ENCODE measurements at places on chromosomes 2 and 18.

- DNase-seq: no peak
Measured at GRCh38 chr2:3849213-3849612, 145.8 kb downstream of the DCDC2C start.

DNA sequence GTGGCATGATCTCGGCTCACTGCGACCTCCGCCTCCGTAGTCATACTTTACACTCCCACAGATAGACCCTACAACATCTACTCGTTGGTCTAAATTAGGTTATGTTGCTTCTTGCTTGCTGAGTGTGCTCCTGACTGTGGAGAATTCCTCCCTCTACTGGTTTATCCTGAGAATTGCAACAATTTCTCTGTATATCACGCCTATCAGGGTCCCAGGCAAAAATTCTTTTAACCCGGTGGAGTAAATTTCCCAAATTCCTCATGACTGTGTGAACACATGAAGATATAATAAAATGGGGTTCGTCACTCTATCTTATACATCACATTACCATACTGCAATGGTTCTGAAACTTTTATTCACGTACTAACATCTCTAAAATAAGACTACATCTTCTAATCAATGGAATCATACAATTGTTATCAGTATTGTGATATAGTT, 156.7 kb downstream of the EVA1A start:
- no peak for DNase-seq

- no peak for DNase-seq
Measured at GRCh38 chr2:64718250-64718885, 64.7 kb upstream of the SERTAD2 start.

DNA sequence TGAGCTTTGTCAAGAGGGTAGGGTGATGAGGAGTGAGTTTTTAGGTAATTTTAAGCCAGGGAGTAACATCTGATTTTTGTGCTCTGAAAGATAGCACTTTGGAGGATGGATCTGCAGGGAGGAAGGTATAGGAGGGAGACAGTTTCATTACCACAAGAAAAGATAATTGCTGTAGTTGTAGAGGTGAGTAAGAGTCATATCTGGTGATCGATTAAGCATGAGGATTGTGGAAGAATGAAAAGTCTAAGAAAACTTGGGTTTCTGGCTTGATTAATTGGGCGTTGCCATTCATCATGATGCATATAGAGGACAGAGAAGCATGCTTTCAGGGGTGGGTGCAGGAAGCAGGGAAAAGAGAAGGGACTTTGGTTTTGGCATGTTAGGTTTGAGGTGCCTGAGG, 18.5 kb downstream of the KCMF1 start:
- no peak for DNase-seq

DNA sequence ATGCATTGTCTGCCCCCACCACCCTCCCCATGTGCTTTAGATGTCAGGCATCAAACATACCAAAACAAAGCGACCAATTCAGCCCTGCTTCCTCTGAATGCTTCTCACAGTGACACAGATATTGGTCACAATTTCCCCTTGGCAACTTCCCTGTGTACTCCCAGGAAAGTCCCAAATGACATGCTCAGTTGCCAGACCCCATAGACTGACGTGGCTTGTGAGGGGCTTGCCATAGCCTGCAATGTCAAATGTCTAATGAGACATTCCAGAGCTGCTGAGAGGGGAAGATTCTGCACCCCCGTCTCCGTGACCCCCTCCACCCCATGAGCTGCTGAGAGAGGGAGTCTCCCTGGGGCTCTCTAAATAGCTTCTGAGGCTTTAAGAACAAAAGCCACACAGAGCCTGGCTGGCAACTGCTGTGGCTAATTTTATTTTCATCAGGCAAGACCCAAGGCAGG, 47.3 kb downstream of the RFTN2 start:
- DNase-seq: no peak

DNA sequence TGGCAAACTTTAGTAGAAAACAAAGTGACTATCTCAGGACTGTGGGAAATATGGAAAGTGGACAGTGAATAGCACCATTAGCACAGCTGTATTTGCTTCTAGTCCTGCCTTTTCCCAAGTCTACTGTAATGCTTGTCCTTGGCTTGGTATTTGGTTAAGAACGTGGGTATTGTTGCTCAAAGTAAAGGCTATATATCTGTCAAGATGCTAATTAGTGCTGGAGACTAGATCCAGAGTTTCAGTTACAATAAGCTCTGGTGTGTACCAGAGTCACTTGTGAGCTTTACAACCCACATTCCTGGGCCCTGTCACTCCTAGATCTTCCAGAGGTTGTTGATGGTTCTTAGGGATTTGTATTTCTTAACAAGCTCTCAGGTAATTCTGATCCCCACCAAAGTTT, 313.6 kb downstream of the SLC8A1 start:
- no peak for DNase-seq

DNA sequence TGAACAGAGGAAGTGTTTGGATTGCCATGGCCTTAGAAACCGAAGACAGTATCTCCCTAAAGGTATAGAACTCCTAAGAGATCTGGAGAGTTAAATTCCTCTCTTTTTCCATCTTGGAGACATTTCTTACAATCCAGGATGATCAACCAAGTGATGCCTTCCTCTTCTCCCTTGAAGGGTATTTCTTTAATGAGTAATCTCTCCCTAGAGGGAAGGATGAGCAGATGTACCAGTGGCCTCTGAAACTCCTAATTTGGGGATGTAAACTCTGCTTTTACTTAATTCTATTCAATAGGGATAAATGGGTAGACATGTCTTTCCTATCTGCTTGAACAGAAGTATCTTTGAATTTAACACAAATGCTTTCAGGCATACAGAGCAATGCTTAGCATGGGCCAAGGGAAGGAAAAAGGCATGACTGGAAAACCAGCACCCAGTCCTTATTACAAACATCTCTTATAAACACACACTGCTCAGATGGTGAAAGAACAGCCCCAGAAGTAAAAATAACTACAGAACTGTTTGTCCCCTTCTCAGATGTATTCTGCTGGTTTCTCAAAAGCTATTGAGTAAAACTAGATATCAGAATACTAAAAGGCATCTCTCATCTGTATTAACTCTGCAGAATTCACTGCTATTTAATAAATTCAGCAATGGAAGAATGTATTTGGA, 4.7 kb upstream of the THNSL2 start:
- no peak for DNase-seq

DNA sequence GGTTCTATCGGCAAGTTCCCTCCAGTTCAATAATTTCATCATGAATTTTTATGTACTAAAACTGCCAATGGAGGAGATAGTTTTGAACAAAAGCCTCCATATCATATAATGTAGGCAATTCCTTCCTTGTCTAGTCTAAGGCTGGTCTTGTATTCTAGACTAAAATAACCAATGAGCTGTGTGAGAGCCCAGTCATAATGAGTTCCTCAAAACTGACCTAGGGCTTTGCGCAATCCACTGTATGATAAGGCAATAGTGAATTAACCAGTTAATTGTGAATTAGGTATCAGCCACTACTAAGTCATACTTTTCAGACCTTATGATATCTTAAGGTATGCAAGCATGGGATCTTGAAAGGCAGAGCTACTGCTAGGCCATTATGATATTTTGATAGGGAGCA, 7.6 kb upstream of the UXS1 start:
- DNase-seq: no peak

DNA sequence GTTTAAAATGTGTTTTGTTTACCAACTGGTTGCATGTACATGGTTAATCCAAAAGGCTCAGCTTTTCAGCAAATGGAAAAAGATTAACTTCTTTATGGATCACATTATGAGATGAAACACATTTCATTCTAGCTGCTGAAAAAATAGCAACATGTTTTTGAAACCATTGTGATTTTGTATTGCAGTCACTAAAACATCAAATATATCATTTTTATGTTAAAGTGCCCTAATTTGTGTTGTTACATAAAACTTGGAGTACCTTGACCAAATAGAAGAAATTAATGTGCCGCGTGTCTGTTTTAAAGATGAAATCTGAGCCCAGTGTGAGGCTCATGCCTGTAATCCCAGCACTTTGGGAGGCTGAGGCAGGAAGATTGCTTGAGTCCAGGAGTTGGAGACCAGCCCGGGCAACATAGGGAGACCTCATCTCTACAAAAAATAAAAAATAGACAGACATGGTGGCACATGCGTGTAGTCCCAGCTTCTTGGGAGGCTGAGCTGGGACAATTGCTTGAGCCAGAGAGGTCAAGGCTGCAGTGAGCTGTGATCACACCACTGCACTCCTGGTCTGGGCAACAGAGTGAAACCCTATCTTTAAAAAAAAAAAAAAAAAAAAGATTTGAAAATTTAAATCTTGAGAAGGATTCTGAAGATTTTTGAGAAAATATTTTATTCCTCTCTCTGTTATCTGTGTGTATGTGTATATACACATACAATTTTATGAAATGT, 96.6 kb downstream of the FMNL2 start:
- DNase-seq: no peak

DNA sequence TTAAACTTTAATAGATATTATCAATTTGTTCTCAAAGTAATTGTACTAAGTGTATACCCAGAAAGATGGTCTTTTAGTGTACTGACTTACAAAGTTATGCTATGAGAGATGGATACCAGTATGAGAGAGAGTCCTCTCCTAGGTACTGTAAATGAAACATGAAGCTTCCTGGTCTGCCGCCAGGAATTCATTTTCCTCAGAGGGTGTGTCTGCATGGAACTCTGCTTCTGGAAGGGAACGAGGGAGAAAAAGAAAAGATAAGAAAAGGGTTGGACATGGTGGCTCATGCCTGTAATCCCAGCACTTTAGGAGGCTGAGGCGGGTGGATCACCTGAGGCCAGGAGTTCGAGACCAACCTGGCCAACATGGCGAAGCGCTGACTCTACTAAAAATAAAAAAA, 2.2 kb upstream of the SSB start:
- no peak for DNase-seq

DNA sequence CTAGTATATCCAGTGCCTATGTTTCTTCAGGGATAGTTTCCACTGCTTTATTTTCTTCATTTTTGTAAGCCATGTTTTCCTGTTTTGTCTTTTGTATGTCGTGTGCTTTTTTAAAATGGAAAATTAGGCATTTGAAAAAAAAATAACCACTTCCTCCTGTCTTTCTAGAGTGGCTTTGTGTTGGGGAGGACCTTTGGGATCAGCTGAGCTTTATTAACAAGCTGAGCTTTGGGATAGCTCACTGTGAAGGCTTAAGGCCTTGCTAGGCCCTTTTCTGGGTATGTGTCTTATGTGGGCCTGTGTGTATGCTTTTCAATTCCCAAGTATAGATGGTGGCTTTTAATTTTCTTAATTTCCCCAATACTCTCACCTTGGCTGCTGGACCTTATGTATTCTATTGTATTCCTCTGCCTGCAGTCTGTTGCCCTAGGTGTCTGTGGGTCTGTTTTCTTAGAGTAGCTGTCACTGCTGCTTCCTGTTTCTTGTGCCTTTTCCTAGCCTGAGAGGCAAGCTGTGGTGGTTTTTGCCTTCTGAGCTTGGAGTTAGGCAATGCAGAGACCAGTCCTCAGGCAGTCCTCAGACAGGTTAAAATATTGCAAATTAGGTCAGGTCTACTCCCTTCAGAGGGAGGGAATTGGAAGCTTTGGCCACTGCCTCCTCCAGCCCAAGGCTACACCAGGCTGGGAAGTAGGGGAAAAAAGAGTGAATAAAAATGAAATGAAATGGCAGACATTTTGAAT, 134.7 kb downstream of the LDLRAD4 start:
- DNase-seq: no peak

DNA sequence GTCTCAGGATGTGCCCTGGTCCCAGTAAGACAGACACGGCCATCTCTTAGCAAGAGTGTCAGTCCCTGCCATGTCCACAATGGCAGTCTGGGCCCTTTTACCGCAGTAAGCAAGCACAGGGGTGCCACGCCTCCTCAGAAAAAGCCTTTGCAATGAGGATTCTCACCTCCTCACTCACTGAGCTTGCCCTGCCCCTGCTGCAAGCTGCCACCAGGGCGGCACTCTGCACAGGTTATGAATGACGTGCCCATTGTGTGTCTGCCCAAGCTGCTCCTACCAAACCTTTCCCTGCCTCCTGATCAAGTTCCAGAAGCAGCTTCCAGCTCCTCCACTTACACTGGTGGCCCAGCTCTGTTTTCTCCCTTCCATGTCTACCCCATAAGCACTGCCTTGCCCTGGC, 23.3 kb downstream of the ERCC3 start:
- DNase-seq: no peak

DNA sequence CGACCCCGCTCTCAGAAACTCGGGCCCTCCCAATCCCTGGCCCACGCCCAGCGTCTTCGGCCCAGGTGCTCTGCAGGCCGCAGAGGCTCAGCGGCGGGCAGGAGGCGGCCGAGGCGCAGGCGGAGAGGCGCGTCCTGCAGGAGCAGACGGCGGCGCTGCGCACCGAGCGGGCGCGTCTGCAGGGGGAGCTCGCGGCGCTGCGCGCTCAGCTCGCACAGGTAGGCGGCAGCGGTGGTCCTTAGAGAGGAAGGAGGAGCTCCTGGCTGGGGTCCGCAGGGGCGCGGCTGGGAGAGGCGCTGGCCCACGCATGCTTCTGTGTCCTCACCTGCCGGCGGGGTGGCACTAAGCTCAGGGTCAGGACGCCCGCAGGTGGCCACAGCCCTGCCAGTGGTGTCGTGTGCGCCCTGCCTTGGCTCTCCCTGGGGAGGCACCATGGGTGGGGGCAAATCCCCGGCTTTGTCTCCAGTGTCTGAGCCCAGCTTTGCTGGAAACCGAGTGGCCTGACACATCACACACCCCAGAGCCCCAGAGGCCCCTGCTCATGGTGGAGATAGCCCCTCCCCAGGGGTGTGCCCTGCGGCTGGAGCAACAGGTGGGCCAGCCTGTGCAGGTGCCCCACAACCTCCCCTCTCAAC, 14.9 kb upstream of the SNED1 start:
- DNase-seq: peak; percentile 22

DNA sequence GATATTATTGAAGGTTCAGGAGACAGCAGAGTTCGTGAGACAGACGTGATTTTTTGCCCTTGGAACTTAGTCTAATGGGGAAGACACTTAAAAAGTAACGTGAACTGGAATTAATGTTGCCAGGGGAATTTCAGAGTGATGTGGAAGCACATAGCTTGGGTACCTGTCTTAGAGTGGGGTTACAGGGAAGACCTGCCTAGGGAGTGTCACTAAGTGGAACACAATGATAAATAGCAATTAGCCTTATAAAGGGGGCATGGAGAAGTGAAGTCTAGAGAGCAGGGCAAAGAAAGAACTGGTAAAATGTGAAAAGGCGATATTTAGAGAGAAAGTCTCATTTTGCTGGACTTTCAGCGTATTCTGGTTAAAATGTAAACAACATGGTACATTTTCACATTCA, 306.0 kb upstream of the TCF4 start:
- DNase-seq: no peak
